ENCODE measurements at places on chromosomes 2 and 18. TPM values are rescaled to one million over a fixed set of nuclear protein-coding genes. Genes with fewer than 3 reads are reported as not detected.
A peak's percentile ranks its signal among the peaks of the same experiment; 100 is the strongest.

DNA sequence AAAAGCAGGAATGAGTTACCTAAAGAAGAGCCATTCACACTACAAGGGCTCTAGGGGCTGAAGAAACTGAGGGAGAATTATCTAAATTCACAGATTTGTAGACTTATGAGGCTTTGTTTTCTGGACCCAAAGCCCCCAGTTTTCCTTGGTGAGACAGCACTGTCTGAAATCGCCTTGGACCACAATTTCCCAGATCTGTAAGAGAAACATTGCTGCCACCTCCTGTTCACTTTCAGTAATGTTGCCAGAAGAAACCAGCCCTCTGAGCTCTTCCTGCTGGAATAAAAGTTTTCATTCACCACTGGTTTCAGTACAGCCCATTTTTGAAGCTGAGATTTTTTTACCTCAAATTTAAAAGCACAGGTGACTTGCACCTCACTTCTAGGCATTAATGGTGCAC, 169.2 kb downstream of the CDH20 start:
- DNase-seq = peak; percentile 66

DNA sequence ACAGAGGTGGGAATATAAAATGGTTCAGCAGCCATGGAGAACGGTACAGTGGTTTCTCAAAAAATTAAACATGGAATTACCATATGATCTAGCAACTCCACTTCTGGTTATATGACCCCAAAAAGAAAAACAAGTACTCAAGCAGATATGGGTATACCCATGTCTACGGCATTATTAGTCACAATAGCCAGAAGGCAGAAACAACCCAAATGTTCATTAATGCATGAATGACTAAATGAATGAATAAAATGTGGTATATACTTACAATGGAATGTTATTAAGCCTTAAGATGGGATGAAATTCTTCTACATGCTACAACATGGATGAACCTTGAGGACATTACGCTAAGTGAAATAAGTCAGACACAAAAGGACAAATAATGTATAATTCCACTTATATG, 266.8 kb upstream of the FBXO11 start:
- no peak for DNase-seq

DNA sequence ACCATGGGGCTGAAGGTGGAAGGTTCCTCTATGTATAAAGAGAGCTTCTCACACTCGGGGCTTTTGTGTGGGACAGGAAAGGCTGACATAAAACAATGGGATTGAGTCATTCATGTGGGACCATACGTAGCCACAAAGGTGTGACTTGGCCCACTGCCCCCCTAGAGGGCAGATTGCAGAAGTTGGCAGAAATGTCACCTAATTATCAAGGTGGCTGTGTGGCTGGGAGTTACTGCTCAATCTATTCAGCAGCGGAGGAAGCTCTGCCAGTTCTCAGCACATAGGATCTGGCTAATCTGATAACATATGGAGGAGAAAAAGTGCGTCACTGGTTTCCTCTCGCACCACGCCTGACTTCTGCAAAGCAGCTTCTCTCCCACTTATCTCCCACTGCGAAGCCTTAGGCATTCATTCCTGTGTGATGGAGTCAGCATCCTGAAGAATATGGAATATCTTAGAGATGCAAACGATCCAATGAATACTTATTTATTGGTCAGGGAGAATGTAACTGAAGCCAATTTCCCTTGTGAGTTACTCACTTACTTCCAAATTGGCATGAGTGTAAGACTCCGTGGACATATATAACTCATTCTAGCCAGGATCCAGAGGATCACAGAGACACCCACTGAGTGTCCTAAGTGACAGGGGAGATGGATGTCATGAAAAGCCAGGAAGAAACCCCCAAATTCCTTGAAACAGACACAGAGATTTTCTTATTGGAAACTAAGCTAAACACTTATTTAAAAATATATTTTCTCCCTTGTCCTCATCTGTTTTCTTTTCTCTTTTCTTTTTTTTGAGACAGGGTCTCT, 344.8 kb downstream of the TGIF1 start:
- peak; percentile 81 for DNase-seq

DNA sequence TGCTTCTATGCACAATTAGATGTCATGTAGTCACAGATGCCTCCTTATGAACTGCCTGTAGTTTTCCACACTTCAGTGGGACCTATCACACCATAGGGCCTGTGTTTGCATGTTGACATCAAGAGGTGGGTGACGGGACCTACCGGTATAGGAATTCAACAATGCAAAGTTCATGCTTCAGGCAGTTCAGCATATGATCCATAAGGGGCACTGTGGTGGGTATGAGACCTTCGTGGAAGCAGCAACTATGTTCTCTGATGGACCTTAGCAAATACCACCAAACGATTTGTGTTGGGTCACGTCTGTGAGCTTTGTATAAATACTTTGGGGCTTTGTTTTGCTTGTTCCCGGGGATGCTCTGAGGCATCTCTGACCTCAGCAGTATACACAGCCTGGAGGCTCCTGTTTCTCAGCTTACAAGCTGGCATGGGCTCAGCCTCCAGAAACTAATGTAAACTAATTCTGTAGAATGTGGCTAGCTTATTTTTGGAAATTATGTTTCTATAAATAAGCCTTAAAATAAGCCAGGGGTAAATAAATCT, 111.6 kb downstream of the DTNA start:
- no peak for DNase-seq

DNA sequence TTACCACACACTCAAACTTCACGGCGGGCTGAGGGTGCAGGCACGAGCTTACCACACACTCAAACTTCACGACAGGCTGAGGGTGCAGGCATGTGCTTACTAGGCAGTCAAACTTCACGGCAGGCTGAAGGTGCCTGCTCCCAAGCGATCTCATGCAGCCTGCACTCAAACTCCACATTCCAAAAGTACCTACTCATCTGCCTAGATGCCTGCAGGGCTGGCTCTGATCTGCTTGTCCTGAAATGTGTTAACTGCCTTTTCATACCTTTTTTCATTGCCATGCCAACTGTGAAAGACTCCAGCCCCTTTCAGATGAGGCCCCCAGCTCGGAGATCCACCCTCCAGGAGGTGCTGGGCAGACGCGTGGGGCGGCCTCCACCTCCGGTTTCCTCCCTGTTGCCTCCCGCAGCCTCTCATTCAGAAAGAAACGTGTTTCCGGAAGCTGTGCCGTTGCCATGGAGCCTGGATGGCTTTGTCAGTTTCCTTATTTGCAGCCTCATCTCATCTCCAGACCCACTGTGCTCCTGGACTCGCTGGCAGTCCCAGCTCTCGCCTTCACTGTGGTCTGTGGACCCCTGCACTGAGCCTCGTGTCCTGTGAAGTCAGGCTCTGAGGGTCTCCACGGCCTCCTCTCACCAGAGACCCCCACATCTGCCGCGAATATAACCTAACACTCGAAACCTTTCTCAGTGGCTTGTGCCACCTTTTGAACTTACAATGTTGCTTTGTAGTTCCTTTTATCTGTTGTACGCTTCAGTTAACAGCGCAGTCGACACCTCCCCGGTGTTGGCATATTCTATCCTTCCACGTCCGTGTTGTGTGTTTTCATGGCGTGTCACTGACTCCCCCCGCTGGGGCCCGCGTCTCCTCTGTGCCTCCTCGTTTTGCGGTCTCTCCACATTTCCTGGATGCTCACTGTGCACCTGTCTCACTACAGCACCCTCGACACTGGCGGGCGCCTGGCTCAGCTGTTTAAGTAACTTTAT, 106.1 kb upstream of the ALKAL2 start:
- DNase-seq = no peak

DNA sequence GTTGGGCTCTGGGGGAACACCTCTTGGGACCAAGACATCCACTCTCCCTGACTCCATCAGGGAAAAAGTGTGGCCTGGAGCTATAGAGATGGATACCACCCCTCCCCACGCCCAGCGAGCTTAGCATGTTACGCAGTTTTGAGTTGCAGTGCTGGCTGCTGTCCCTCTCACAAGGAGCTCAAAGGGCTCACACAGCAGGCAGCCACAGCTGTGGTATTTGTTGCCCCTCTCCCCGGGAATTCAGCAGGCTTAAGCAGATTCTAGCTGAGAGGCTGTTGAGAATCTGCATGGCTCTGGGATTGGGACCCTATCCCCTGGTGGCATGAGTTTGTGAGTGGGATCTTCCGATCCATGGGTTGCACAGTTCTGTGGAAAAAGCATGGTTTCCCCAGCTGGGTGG, 673.1 kb upstream of the FSHR start:
- no peak for DNase-seq

- no peak for DNase-seq
Observed at GRCh38 chr2:43068631-43069517, 157.5 kb downstream of the ZFP36L2 start.

- DNase-seq = no peak
Observed at GRCh38 chr2:42314892-42315468, 46.0 kb downstream of the COX7A2L start.

DNA sequence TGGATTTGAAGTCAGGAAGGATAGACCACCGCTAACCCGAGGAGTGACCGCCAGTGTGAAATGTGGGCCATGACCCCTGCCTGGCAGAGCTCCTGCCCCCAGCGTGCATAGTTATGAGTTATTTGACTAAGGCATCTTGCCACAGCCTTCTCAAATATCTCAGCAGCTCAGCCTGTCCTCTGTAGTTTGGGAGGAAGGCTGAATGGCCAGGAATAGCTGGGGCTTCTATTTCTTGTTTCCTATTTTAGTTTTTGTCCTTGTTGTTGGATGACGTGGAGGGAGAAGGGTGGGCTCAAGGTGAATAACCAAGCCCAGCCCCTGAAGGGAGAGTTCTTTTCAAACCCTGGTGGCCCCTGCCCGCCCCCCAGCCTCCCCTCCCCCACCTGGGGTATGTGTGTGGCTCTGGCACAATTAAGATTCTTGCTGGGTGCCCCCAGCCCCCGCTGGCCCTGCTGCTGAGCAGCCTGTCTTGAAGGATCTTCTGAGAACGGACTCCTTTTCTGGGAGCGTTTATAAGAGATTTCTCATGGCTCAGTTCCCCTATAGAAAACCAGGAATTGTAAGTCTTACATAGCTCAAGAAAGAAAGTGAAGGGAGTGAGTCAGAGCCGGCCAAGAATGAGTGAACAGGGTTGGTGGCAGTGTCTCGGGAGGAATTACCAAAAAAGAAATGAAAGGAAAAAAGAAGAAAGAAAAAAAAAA, 157.4 kb downstream of the GLI2 start:
- DNase-seq = no peak

- no peak for DNase-seq
Observed at GRCh38 chr2:122157158-122157557, 401.7 kb downstream of the TSN start.

DNA sequence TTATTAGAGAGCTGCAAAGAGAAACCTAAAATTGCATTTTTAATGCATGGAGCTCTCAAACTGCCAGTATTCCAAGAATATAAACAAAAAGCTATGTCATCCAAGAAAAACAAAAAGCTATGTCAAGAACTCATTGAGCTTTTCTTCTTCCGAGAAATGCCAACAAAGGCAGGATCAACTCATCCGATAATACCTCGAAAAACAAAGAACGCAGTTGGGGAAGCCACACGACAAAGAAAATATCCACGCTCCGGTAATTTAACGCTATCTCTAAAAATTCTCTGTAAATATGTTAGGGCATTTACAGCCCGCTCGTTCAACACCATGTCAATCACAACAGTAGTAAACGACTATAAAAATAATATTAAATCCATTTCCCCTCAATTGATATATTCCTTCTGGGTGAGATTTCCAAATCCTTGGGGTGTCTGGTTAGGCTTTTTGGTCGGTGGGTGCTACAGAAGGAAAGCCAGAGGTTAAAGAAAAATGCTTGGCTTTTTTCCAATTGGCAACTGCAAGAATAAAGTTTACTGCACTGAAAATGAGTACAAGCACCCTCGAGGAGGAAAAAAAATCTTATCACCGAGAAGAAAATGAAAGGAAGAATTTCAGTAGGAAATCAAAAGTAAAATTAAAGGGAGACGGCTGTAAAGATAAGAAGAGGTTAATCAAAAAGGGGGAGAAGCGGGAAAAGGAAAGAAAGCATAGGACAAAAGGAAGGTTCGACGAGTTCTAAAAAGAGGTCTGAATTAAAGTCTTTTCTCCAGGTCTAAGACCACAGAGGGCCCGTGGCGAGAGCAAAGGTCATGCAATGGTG, 856 bp downstream of the TIA1 start:
- DNase-seq = no peak

- DNase-seq = no peak
Observed at GRCh38 chr2:112916145-112916571, 5.2 kb downstream of the IL37 start.

GRCh38 chr2:66273933-66274490, 160.9 kb upstream of the MEIS1 start:
- DNase-seq = no peak

GRCh38 chr2:43542285-43542933, 53.4 kb downstream of the THADA start:
- DNase-seq = peak; percentile 19

- DNase-seq = no peak
Observed at GRCh38 chr2:235896061-235896460, 272.1 kb downstream of the GBX2 start.

DNA sequence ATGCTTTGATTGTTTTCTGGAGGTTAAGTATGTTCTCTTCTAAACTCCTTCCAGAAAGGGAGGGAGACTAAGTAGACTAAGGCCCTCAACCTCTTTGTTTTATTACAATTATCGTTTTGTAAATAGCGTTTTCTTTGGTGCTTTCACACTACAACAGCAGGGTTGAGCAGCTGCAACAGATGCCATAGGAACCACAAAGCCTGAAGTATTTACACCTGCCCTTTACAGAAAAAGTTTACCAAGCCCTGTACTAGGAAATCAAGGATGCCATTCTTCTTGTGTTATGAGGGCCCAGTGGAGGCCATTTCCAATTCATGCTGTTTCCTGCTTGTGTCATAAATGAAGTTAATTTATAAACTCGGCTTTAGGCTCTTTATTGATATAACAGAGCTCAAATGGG, 914.8 kb downstream of the DCDC2C start:
- no peak for DNase-seq

GRCh38 chr18:23693846-23694245, 4.6 kb downstream of the LAMA3 start:
- DNase-seq = no peak

- no peak for DNase-seq
Observed at GRCh38 chr2:234348081-234348480, 148.8 kb downstream of the ARL4C start.

DNA sequence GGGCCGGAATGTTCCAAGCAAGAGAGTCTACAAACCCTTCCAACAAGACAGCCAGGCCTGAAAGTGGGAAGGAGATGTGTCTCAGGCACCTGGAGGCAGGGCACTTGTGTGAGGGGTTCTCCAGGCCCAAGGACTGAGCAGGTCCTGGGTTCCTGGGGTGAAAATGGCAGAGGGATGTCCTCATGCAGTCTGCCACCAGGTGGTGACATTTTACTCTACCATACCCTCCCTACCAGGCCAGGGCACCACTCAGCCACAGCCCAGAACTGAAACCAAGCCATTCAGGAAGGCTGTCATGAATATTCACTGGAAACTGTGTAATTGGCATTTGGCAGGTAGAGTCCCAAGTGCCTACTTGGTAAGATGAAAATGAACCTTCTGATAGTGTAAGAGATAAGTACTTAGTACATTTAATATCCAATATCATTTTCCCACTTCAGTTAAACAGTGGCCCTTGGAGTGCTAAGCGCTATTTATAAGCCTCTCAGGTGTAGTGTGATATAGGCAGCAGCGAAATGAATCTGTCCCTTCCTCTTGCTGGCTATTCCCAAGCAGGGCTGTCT, 185.1 kb downstream of the MYO5B start:
- no peak for DNase-seq

- DNase-seq = peak; percentile 15
Observed at GRCh38 chr2:234792621-234793022, 159.2 kb upstream of the SH3BP4 start.

GRCh38 chr18:32446780-32447179, 23.9 kb downstream of the GAREM1 start:
- no peak for DNase-seq

EFHD1 gene
- total RNA-seq = 1.00 TPM

CFC1 gene
- 1.3 TPM for total RNA-seq

SLC8A1 gene
- 71.5 TPM for total RNA-seq

DSG1 gene
- 0.27 TPM for total RNA-seq

ASXL3 gene
- 98.8 TPM for total RNA-seq

STAT4 gene
- 6.4 TPM for total RNA-seq

Data from cerebellum (tissue), 4 donors.